ENCODE measurements at places on chromosomes 7 and 10. TPM values are rescaled to one million over a fixed set of nuclear protein-coding genes. Genes with fewer than 3 reads are reported as not detected.

The AMPH gene
- total RNA-seq = not detected

The CPN1 gene
- total RNA-seq = not detected

The PDAP1 gene
- total RNA-seq = 81.4 TPM

The ANKRD7 gene
- not detected for total RNA-seq

The BLVRA gene
- 29.4 TPM for total RNA-seq

DNA sequence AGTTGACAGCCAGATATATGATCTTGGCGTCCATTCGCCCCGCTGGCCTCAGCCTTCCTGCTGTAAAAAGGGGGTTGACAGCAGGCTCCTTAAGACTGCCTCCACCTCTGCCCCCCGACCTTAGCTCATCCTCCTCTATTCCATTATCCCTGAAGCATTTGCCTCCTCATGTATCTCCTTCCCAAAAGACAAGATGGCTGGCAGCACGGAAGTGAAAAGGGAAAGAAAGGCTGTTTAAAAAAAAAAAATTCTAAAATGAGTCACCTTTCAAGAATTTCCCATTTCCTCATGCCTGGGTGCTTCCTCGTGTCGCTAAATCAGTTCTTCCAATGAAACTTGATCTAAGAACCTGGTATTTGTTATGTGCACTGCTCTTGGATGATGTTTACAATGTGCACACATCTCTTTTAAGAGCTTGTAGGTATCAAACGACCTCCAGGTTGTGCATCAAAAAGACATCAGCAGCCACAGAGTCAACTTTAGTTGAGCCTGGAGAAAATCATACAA, 1.7 kb downstream of the SCRN1 start:
- peak overlapping the region; percentile 79 for H3K27ac ChIP-seq
- peaks cover 12% of the 10 kb centered on the region for H3K36me3 ChIP-seq
- H3K4me1 ChIP-seq = peaks cover 16% of the 10 kb centered on the region
- H3K4me3 ChIP-seq = peak overlapping the region; percentile 63

- H3K27me3 ChIP-seq = no peaks in the 10 kb centered on the region
- no peaks in the 10 kb centered on the region for H3K36me3 ChIP-seq
- H3K4me3 ChIP-seq = no peak overlapping the region
- H3K4me1 ChIP-seq = no peaks in the 10 kb centered on the region
- H3K27ac ChIP-seq = no peak overlapping the region
- DNase-seq = no peak
These were observed 22.7 kb upstream of the GTF2IRD1 start for GRCh38 chr7:74430961-74431466.

GRCh38 chr10:59020502-59020901, 155.9 kb upstream of the PHYHIPL start:
- no peak overlapping the region for H3K4me3 ChIP-seq
- no peaks in the 10 kb centered on the region for H3K36me3 ChIP-seq
- no peak overlapping the region for H3K27ac ChIP-seq
- H3K27me3 ChIP-seq = no peaks in the 10 kb centered on the region
- DNase-seq = no peak
- H3K4me1 ChIP-seq = no peaks in the 10 kb centered on the region

Data from activated CD4-positive, alpha-beta T cell treated with anti-CD3 and anti-CD28 coated beads, Interleukin-2, amount 10 ng/mL, durations not matched to agents 7 days and 5 days (primary cell).